ENCODE measurements at places on chromosomes 6 and 20.

DNA sequence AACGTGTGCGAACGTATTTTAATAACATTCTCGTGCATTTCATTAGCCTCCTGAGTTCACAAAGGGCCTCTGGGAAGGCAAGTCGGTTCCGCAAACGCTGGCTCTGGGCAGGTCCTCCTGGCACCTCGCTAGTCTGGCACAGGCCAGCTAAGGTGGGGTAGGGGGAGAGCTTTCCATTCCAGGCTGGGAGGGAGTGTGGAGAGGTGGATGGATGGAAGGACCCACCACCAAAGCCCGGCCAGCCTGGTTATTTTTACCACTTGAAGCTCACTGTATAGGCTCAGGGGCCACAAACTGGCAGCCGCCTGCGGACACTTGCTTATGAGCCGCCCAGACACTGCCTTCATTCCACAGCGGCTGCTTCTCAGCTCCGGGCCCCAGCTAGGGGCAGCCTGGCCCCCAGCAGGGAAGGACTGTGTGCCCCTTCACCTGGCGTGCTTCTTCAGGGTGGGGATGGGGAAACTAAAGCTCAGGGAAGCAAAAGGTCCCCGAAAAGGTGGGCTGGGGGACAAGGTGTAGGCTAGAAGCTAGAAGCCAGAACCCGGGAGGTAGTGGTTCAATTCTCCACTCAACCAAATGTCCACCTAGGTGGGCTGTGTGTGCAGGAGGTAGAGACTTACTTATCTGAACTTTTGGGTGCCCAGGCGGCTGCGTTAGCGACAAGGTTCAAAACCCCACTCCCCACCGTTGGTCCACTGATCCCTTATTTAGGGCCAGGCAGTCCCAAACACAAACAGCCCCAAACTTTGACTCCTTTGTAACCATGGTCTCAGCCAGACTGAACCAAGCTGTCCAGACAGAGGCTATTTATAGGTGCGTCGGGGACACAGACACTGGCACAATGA is 1.7 kb downstream of the PMEPA1 start:
- DNase-seq: no peak

GRCh38 chr6:25735261-25735660 is 19.3 kb upstream of the SLC17A4 start:
- no peak for DNase-seq

DNA sequence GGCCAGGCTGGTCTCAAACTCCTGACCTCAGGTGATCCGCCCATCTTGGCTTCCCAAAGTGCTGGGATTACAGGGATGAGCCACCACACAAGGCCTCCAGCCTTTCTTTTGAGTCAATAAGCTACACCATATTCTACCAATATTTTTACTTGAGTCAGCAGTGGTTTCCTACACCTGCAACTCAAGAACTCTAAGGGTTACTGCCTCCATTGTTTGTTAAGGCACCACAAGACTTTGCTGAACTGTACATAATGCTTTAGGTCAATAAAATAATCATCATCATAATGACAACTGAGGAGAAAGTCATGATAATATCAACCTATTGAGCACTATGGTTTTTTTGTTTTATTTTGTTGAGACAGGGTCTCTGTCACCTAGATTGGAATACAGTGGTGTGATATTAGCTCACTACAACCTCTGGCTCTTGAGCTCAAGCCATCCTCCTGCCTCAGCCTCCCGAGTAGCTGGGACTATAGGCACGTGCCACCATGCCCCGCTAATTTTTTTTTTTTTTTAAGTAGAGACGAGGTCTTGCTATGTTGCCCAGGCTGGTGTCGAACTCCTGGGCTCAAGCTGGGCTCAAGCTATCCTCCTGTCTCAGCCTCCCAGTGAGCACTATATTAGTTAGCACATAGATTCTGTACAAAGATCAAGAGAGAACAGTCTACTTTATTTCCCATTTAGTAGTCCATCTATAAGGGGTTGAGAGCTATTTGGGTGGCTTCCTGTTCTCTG is 34.9 kb upstream of the ZMYND8 start:
- no peak for DNase-seq

DNA sequence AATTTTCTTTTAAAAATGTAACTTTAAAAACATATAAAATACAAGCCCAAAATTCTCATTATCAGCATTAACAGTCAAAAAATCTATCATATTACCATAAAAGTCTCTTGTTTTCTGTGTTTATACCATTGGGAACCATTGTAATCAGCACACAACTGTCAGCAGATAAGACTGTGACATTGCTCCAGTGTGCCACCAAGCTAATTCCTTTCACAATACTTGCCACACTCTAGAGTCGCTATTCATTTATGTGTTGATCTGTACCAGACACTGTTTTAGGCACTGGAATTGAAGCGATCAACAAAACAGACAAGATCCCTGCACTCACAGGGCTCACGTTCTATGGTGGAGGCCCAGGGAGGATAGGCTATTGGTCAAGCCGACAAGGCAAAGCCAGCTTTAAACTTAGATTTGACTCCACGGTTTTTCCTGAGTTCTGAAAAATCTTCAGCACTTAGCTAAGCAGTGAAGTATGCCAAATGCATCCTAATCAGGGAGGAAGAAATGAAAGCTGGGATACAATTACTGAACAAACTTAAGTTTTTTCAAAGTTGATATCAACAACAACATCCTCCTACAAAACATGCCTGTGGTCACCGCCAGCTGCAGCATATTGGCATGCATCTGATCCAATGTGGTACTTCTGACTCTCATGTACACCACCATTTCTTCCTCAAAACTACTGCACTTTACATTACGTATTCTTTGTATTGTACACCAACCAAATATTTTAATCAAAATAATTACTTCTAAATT is 60.5 kb downstream of the GMDS start:
- no peak for DNase-seq
